ENCODE measurements at places on chromosomes 5 and 9.
A peak's percentile ranks its signal among the peaks of the same experiment; 100 is the strongest.

DNA sequence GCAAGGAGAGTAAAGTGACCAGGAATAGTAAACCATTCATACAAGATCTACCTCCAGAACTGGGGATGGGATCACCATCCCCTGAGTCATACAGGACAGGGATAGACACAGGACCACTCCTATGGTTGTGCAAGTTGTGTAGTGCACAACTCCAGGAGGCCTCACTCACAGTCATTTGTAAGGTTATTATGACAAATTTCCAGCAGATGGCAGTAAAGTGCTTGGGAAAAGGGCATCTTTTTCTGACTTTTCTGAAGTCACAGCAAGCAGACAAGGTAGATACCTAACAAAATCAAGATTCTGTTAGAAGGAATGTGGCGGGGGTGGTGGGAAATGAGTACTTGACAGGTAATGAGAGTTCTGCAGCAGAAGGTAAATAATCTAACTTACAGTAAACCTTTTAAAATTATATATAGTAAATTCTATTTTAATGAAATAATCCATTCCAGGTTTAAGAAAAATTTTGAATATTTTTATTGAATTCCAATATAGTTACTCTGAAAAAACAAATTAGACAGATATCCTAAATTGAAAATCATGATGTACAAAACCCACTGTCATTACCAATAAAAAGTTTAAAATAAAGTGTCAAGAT is 16.7 kb upstream of the KIF27 start:
- peak; percentile 57 for DNase-seq

- DNase-seq, result no peak
These were observed 29.8 kb upstream of the BICD2 start for GRCh38 chr9:92794426-92794825.

DNA sequence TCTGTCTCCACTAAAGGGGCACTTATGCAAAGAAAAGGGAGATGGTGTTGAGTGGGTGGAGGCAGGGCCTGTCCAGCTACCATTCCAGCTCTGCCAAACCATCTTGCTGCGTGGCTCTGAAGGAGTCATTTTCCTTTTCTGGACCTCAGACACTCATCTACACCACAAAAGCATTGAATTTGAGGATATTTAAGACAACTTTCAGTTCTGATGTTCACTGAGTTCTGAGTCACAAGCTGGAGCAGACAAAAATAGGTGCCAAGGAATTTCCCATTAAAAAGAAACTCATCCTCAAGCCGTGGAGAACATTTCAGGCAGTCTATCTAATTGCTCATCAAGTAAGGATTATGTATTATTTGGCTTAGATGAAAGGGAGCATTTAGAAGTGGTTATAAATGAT is 195.0 kb upstream of the TBC1D2 start:
- DNase-seq, result no peak

DNA sequence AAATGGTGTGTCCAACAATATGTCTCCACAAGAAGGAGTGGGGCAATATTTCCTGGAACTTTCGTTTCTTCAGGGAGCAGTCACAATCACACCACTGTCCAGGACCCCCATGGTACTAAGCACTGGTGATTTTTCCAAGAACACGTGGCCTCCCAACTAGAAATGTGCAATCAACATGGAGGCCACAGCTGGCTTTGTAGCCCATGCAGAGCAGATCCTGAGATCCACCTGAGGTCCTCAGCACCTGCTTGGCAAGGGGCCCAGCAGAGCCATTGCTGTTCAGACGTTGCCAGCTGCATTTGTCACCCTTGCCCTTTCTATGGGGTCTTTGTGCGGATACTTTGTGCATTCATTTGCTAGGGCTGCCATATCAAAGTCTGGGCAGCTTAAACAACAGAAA is 334.5 kb upstream of the IRX4 start:
- no peak for DNase-seq

DNA sequence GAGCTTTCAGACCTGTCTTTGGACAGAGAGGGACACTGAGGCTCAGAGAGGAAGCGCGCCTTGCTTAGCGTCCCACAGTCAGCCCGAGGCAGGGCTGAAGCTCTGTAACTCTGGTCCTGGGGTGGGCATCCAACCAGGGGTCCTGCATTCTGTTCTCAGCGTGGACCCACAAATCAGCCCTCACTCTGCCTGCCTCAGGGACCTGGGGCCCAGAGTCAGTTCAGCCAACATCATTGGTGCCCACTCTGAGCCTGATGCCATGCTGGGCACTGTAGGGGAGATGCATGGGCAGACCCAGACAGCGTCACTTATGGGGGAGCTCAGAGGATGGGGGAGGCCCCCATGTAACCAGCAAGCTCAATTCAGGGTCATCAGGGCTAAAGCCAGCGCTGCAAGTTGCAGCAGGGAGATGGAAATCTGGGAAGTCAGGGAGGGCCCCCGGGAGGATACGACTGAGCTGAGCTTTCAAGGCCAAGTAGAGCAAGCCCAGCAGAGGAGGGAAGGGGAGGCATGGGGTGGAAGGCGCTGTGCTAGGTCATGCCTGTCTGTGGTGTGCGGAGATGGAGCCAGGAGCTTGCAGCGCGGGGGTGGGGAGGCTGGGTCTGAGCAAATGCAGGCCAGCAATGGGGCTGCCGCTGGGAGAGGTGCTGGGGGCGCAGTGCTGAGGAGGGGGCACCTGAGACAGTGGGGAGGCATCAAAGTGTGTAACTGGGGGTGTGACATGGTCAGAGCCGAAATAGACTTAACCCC is 21.1 kb downstream of the CORO2A start:
- DNase-seq, result no peak

GRCh38 chr5:150342583-150342982 is 14.9 kb upstream of the TCOF1 start:
- DNase-seq, result no peak

DNA sequence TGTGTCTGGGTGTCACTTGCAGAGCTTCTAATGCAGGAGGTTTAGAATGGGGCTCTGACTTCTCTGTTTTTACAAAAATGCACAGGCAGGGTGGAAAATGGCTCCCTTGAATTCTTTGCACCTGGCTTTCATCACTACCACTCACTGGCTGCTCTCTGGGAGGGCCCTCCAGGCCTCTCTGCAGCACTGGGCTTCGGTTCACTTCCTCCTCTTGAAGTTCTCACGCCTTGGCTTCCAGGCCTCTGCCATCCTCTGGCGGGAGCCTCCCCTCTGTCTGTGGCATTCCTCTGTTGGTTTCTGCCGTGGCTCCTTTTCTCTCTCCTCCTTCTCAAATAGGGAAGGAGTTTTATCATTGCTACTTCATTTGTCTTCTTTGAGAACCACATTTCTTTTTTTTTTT is 2.8 kb upstream of the PRLR start:
- DNase-seq, result peak; percentile 20

DNA sequence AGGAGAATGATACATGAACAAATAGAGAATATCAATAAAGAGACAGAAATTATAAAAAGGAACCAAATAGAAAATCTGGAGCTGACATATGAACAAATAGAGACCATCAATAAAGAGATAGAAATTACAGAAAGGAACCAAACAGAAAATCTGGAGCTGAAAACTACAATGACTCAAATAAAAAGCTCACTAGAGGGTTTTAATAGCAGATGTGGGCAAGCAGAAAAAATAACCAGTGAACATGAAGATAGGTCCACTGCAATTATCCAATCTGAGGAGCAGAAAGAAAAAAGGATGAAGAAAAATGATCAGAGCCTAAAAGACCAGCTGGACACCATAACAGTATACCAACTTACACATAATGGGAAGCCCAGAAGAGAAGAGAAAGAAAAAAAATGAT is 353.7 kb downstream of the ARL15 start:
- no peak for DNase-seq

- DNase-seq, result no peak
These were observed 70.3 kb upstream of the ASTN2 start for GRCh38 chr9:117485176-117485575.

DNA sequence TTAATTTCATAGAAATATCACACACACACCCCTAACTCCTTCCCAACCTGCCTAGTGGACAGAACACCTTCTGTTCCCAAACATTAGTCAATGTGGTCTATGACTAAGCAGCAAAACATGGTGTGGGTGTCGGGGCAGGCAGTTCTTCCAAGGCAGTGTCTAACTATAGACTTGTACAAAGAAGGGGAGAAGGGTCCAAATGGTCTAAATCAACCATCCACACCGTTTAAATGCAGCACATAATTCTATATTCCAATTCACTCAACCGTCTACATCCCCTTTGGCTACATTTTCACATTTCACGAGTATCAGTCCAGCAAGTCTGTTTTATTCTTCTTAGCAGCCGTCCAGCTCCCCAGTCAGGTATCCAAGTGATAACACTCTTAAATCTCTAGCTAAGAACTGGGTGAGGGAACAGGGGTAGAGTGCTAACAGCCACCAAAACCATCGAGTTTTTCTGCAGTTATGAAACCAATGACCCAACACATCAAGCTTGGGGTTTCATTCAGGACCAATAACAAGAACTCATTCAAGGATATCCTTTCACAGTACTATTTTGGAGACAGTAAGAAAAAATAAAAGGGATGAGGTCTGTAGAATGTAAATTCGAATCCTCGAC is 3.3 kb downstream of the ZNF608 start:
- no peak for DNase-seq

- no peak for DNase-seq
These were observed 155.0 kb upstream of the IRX2 start for GRCh38 chr5:2906302-2907090.

GRCh38 chr9:36245906-36246305 is 12.3 kb downstream of the GNE start:
- DNase-seq, result no peak

DNA sequence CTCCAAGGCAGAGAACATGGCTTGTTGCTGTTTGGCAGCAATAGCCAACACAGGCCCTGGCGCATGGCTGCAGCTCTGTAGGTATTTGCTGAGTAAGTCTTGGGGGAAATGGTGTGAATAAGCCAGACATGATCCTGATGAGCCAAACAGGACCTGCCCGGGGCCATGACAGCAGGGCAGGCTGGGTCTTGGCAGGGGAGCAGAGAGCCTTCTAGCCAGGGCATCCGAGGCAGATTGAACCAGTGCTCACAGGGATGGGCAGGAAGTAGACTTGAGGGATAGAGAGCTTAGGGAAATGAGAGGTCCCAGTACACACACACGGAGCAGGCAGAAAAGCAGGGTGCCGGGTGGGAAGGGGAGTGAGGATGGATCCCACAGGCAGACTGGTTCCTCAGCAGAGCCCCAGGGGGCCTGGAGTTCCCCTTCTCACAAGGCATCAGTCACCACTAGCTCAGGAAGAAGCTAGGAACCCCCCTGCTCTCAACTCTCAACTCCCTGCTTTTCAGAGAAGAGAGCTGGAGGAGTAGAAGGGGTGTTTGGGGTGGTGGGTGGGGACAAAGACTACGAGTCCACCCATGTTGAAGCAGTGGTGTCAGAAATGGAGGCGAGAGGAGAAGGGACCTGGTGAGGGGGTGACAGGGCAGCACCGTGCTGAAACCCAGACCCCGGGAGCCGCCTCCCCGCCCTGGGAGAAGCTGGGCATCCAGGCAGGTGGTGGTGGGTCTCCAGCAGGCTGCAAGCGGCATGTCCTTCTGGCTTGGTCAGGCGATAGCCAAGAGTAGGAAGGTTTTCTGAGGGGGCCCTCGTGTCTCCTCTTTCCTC is 111.1 kb downstream of the RGS3 start:
- no peak for DNase-seq

- no peak for DNase-seq
These were observed 3.8 kb downstream of the DMRT2 start for GRCh38 chr9:1053986-1054425.

DNA sequence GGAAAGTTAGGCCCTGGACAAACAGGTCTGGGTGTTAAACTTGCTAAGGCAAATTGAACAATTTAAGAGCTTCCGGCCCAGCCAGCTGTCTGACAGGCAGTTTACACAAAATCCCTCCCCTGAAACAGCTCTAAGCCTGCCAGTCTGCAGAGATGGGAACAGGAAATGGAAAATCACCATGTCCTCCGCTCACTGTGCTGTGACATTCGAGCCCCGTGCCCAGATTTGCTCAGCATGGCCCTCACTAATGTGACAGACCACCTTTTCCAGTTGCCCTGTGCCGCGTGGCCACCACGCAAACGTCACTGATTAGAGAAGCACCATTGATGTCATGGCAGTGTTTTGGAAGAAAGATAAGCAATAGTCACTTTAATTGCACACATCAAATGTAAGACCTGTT is 41.0 kb downstream of the CCNJL start:
- DNase-seq, result peak; percentile 47

DNA sequence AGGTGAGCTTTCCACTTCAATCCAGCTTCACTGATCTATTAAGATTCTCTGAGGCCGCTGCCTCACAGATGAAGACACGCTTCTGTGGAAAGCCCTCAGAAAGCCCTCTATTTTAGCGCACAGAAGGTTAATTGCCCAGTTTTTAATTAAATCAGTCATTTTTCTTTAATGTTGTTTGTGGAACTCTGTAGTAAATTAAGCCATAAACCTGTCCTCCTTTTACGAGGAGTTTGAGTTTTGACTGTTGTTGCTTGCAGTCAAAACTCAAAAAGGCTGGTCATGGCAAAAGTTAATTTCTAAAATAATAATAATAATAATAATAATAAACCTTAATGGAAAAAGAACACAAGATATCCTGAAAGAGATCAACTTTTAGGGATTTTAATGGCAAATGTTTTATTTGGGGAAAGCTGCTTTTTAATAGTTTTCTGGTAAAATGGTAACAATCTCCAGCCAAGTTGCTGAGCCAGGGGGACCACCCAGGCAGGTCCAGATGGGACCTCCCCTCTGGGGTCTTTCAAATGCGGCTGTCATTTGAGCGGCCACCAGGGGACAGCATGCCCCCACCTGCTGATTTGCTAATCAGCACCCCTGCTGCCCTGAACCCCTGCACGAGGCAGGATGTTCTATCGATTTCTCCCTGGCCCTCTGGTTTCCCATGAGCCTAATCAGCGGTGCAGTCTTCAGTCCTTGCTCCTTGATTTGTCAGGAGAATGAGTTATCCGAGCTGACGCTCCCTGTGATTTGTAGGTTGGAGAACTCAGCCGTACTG is 247.2 kb downstream of the FSTL4 start:
- DNase-seq, result peak; percentile 58

GRCh38 chr5:25862276-25862675 is 1176.1 kb downstream of the CDH9 start:
- peak; percentile 5 for DNase-seq

- DNase-seq, result no peak
These were observed 23.9 kb downstream of the DAB2IP start for GRCh38 chr9:121675381-121675780.

DNA sequence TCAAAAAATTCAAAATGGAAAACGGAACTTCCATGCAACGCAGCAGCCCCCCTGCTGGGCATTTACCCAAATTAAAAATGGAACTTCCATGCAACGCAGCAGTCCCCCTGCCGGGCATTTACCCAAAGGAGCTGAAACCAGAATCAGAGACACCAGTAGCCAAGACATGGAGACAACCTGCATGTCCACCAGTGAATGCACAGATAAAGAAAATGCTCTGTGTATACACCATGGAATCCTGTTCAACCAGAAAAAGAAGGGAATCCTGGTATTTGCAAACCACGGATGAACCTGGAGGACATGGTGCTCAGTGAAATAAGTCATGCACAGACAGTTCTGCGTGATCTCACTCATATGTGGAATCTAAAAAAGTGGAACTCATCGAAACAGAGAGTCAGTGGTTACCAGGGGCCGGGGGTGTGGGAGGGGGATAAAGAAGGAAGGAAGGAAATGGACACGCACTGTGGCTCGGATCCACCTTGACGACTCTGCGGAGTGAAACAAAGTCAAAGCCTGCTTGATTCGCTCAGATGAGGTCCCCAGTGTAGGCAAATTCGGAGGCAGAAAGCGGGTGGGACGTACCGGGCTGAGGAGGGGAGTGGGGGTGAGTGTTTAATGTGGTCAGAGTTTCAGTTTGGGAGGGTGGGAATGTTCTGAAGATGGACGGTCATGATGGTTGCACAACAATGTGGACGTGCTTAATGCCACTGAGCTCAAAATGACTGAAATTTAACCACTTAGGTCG is 40.2 kb upstream of the EXOC3 start:
- no peak for DNase-seq

GRCh38 chr5:59234236-59234635 is 651.4 kb downstream of the RAB3C start:
- DNase-seq, result no peak

Data from ELF-1 (cell line).